ENCODE measurements at places on chromosomes 5 and 9.

GRCh38 chr9:124754289-124754688 lies 16.8 kb downstream of the NR6A1 start:
- H3K27me3 ChIP-seq = peaks cover 59% of the 10 kb centered on the region
- no peak overlapping the region for H3K4me3 ChIP-seq
- H3K4me1 ChIP-seq = peaks cover 15% of the 10 kb centered on the region
- DNase-seq = no peak
- H3K36me3 ChIP-seq = no peaks in the 10 kb centered on the region
- no peak overlapping the region for H3K27ac ChIP-seq

DNA sequence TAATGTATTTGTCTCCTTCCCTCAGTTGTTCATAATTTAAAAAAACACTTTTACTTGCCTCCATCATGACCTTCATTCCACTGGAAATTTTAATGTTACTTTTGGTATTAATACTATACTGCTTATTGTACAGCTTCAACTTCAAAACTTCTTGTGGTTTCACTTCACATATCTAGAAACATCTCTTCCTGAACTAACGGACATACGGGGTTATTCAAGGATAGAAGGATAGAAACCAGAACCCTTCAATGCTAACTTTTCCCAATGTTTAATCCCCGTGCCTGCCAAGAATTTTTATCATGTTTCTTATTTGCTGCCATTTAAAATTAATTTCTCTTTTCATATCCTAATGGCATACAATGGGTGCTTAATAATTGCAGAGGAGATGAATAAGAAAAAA lies 36.3 kb upstream of the SETD9 start:
- peaks cover 13% of the 10 kb centered on the region for H3K4me1 ChIP-seq
- H3K36me3 ChIP-seq = peaks cover 67% of the 10 kb centered on the region
- no peak overlapping the region for H3K4me3 ChIP-seq
- no peaks in the 10 kb centered on the region for H3K27me3 ChIP-seq

- no peak overlapping the region for H3K4me3 ChIP-seq
- H3K4me1 ChIP-seq = peaks cover 25% of the 10 kb centered on the region
- peak overlapping the region; percentile 59 for H3K27ac ChIP-seq
These were observed 93.3 kb downstream of the MELK start for GRCh38 chr9:36665921-36666431.

DNA sequence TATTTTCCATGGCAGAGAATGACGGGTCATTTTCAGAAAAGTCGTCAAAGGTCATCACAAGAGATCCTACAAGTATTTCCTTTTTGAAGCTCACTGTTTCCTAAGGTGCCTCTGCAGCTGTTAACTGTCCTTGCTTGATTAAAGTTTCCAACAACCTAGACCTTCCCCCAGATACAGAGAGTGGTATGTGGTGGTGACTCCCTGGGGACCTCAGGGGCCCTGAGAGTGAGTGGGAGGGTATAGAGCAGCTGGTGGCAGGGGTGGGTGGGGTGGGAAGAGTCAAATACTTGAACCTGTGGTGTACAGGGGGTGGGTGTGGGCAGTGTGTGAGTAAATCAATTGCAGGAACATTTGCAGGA lies 1.6 kb upstream of the CD72 start:
- DNase-seq = no peak
- peak overlapping the region; percentile 95 for H3K27ac ChIP-seq
- H3K4me3 ChIP-seq = peak overlapping the region; percentile 47
- H3K27me3 ChIP-seq = no peaks in the 10 kb centered on the region
- H3K4me1 ChIP-seq = peaks cover 62% of the 10 kb centered on the region

- H3K36me3 ChIP-seq = peaks cover 8% of the 10 kb centered on the region
- peak overlapping the region; percentile 44 for H3K27ac ChIP-seq
- peaks cover 19% of the 10 kb centered on the region for H3K27me3 ChIP-seq
- no peak for DNase-seq
These were observed 168.6 kb downstream of the EFNA5 start for GRCh38 chr5:107501965-107502675.

DNA sequence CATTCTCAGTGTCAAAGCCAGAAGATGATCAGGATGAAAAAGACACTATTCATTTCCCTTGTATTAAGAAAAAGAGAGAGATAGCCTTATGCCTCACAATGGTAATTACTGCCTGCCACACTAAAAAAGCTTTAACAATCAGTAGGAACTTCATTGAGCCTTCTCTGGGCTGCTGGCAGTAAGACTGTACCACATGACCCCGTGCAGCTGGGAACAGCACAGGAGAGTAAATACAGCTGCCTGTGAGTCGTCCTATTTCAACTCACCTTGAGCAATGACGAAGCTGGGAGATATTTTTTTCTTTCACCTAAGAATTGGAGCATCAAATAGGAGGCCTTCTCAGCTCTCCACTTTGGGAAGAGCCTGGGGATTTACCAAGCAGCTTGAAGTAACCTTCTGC lies 316.3 kb downstream of the GABRB2 start:
- H3K36me3 ChIP-seq = no peaks in the 10 kb centered on the region
- no peak overlapping the region for H3K4me3 ChIP-seq
- no peaks in the 10 kb centered on the region for H3K4me1 ChIP-seq
- H3K27ac ChIP-seq = no peak overlapping the region
- H3K27me3 ChIP-seq = no peaks in the 10 kb centered on the region
- no peak for DNase-seq

DNA sequence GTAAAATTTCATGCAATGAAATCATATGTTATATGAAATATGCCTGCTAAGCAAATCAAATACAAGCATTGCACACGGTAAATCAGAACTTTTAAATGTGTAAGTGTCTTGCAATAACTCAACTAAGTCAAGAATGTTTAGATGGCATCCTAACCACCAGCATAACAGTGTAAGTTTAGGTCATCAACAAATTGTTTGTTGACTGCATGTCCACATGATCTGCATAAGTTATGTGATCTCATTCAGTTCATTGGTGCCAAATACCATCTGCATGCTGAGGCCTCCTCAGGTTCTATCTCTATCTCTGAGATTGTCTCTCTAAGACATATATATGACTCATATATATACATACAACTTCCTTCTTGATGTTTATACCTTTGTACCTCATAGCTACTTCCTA lies 159.6 kb upstream of the STK32A start:
- DNase-seq = no peak
- no peak overlapping the region for H3K27ac ChIP-seq
- no peaks in the 10 kb centered on the region for H3K36me3 ChIP-seq
- no peaks in the 10 kb centered on the region for H3K4me1 ChIP-seq
- H3K27me3 ChIP-seq = no peaks in the 10 kb centered on the region

GRCh38 chr9:87464110-87464991 lies 33.3 kb upstream of the DAPK1 start:
- H3K36me3 ChIP-seq = no peaks in the 10 kb centered on the region
- H3K27me3 ChIP-seq = no peaks in the 10 kb centered on the region

DNA sequence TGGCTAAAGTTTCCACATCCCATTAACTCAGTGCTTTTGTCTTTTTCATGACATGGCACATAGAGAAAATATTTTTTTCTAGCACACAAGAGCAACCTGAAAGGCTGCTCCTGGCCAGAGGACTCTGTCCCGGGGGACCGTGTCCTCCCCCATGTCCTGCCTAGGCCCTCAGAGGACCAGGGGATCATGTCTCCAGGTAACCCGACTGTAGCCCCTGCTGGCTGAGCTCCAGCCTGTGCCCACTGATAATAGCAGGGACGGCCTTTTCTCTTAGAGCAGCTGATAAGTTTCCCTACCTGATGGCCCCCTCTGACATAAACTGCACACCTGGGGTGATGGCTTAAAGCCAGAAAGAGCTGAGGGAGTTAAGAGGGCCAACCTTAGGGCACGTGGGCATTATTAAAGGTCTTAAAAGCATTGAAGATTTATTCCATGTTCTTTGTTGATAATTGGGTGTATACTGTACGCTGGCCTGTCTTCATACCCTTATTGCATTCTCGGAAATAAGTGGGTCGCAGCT lies 5.9 kb downstream of the HDHD3 start:
- no peak overlapping the region for H3K27ac ChIP-seq
- H3K4me3 ChIP-seq = no peak overlapping the region
- H3K4me1 ChIP-seq = peaks cover 9% of the 10 kb centered on the region
- no peaks in the 10 kb centered on the region for H3K27me3 ChIP-seq

GRCh38 chr5:32275396-32275741 lies 37.4 kb downstream of the MTMR12 start:
- no peak overlapping the region for H3K4me3 ChIP-seq
- peaks cover 58% of the 10 kb centered on the region for H3K36me3 ChIP-seq
- DNase-seq = no peak
- peak overlapping the region; percentile 59 for H3K27ac ChIP-seq
- H3K27me3 ChIP-seq = no peaks in the 10 kb centered on the region
- H3K4me1 ChIP-seq = peaks cover 37% of the 10 kb centered on the region

- no peaks in the 10 kb centered on the region for H3K36me3 ChIP-seq
- H3K4me3 ChIP-seq = no peak overlapping the region
- H3K27me3 ChIP-seq = peaks cover 45% of the 10 kb centered on the region
- no peak for DNase-seq
- H3K4me1 ChIP-seq = peaks cover 9% of the 10 kb centered on the region
- no peak overlapping the region for H3K27ac ChIP-seq
These were observed 4.2 kb downstream of the LOX start for GRCh38 chr5:122073864-122074263.

Data from activated T-helper 2 cell treated with anti-CD3 and anti-CD28 coated beads, Interferon-gamma antibody, Interleukin-2, Interleukin-4, amounts not matched to agents 10 μg/mL and 5 μg/mL and 100 μg/mL, durations not matched to agents 14 hours and 24 hours and 36 hours (primary cell).